HepG2 (cell line): ENCODE measurements at places on chromosomes 4 and X.

GRCh38 chrX:70264784-70265183 lies 3.4 kb upstream of the ARR3 start:
- DNase-seq = no peak

DNA sequence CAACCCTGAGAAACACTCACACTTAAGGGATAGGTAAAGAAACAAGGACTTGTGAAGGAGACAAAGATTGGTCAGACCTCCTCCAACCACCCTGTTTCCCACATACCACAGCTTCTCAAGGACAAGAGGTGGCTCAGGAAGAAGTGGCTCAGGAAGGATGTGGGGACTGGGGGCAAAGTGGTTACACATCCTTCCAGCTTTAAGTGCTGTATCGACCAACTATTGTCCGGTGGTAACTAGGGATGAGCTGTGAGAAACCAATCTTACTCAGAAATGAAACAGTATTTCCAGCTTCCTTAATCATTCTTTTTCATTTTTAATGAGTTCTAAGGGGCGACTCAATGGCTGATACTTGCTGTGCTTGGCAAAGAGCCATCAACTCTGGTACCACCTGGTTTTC lies 8.5 kb upstream of the LHFPL1 start:
- DNase-seq = no peak

DNA sequence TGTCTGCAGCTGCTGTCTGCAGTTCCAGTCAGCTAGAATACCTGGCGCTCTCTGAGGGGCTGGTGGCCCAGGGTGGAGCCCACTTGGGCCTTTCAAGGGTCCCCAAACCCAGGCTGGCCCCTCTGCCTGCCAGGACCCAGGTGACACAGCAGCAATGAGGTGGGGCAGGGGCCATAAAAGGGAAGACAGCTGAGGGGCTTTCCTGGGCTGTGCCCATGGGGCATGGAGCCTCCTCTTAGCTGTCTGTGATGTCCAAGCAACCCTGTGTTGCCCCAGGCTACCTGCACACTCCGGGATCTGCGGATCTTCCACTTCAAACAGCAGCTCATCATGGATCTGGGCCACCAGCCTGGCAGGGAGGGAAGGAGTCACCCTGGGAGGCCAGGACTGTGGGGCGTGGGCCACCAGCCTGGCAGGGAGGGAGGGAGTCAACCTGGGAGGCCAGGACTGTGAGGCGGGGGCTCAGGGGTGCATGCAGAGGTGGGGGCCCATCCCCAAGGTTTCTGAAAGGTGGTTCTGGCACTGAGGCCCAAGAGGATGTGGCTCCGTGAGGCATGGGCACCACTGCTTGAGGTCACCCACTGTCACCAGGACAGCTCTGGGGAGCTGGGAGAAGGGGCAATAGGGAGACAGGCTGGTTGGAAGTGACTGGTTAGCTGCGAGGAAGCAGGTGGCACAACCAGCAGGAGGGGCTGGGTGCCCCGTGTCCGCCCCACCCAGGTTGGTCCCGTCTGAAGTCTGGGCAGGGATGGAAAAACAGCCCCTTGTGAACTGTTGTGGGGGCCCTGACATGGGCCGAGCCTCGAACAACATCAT lies 16.3 kb downstream of the NAT8L start:
- DNase-seq = no peak

GRCh38 chr4:176784816-176785215 lies 7.9 kb downstream of the VEGFC start:
- DNase-seq = no peak

GRCh38 chr4:13430834-13431568 lies 53.1 kb downstream of the RAB28 start:
- no peak for DNase-seq

GRCh38 chr4:165667969-165668368 lies 205.1 kb upstream of the TLL1 start:
- no peak for DNase-seq

GRCh38 chr4:60133375-60133774 lies 1066.8 kb upstream of the ADGRL3 start:
- DNase-seq = no peak

DNA sequence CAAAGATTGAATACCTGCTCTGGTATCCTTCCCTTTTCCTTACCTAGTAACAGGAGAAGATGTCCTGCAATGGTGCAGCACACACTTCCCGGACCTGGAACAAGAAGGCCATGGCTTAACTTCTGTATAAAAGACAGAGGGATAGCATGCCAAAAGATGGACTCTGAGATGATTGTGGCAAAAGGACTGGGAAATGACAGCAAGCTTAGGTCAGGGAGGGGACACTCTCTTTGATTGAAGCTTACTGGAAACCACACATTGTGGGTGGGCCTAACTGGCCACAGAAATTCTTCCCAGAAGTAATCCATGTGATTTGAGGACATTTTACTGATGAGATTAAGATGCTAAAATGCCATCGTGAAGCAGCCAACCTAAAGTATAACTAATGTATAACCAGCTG lies 71.0 kb upstream of the OTUD4 start:
- DNase-seq = no peak

- no peak for DNase-seq
Measured at GRCh38 chr4:156939801-156940200, 31.8 kb downstream of the PDGFC start.

GRCh38 chr4:93659629-93660028 lies 168.9 kb upstream of the ATOH1 start:
- no peak for DNase-seq

- DNase-seq = no peak
Measured at GRCh38 chr4:24219209-24219608, 329.4 kb upstream of the PPARGC1A start.

DNA sequence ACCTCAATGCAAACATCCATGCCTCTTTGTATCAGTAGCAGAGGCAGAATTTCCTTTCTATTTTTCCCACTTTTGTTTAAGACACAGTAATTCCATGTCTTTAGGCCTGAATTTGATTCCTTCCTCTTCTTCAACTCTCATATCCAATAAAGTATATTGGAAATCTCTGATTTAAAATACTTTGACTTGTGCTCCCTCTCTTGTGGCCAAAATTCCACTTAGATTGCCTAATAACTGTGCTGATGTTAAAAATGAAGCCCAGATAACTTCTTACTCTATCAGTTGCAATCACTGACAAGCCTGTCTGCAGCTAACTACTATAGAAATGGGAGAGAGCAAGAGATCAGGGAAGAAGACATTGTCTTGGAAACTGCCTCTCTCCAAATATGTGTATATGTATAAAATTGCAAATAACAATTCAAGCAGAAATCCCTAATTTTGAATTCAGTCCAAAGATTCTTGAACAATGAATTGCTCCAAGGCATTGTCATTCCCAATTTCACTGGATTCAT lies 163.5 kb upstream of the SPIN4 start:
- no peak for DNase-seq

- no peak for DNase-seq
Measured at GRCh38 chr4:139754938-139755337, 89.3 kb downstream of the MGST2 start.

DNA sequence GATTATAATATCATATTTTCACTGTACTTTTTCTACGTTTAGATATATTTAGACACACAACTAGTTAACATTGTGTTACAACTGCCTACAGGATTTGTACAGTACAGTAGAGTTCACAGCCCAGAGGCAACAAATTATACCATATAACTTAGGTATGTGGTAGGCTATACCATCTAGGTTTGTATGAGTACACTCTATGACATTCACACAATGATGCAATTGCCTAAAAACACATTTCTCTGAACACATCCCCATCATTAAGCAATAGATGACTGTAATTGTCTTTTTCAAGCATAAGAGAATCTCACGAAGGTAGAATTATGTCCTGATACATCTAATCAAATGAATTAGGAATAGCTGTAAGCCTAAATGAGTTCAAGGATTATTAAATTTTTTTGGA lies 12.3 kb upstream of the TIGD2 start:
- DNase-seq = no peak

GRCh38 chrX:66384722-66385121 lies 220.7 kb downstream of the HEPH start:
- no peak for DNase-seq

DNA sequence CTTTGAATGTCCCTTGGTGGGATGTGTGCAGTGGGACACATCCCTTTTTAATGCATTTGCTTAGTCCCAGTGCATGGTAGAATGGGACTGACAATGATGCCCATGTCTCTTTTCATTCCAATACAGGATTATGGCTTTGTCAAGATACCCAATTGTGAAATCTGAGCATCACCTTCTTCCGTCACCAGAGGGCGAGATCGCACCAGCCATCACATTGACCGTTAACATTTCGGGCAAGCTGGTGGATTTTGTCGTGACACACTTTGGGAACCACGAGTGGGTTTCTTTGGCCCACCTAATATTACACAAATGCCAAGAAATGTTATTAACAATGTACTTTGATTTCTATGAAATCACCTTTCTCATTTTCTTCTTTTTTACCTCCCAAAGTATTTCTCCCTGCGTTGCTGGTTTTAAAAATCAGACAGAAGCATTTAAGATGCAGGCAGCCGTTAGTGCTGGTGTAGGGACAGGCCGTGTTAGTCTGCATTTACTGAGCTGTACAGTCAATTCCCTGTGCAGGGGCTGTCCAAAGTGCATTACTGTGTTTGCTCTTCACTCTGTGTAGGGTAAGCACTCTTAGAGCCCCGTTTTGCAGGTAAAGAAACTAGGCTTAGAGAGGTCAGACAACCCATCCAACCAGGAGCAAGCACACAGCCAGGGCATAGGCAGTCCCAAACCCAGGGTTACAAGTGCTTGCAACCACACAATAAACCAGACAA lies 46.5 kb downstream of the CWH43 start:
- peak; percentile 31 for DNase-seq

DNA sequence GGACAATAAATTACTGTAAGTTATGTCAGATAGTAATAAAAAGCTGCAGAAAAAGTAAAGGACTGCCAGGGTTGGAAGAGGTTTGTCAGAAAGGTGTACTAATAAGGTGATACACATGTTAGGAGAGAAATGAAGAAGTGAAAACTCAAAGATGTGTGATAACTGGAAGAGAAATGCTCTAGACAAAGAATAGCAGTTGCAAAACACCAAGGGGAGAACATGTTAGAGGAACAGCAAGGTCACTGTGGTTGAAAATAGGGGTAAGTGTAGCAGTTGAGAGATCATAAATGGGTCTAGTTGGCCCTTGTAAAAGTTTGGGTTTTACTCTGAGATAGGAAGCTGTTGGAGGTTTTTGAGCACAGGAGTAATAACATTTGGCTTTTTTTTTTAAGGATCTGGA lies 46.9 kb downstream of the HSPA4L start:
- DNase-seq = no peak

- DNase-seq = no peak
Measured at GRCh38 chr4:55397126-55397436, 1.3 kb downstream of the TMEM165 start.

- no peak for DNase-seq
Measured at GRCh38 chr4:2790583-2791517, 2.0 kb upstream of the SH3BP2 start.

GRCh38 chrX:10022580-10023245 lies 55.6 kb downstream of the CLDN34 start:
- DNase-seq = no peak

GRCh38 chr4:89497517-89498308 lies 190.1 kb upstream of the GPRIN3 start:
- DNase-seq = no peak

DNA sequence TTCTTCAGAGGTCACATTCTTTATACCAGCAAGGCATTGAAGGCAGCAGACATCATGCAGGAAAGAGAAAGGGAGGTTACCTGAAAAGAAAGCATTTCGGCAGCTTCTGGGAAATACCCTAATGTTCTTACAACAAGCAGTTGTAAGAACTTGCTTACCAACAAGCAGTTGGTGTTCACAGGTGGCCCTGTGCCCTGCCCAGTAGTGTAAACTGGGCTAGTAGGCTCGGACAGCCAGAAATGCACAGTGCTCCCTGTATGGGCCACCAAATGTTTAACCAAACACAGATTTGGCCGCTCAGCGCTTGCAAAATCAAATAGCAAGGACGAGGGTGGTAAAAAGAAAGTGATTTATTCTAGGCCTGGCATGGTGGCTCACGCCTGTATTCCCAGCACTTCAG lies 20.4 kb upstream of the RHOXF1 start:
- DNase-seq = no peak

DNA sequence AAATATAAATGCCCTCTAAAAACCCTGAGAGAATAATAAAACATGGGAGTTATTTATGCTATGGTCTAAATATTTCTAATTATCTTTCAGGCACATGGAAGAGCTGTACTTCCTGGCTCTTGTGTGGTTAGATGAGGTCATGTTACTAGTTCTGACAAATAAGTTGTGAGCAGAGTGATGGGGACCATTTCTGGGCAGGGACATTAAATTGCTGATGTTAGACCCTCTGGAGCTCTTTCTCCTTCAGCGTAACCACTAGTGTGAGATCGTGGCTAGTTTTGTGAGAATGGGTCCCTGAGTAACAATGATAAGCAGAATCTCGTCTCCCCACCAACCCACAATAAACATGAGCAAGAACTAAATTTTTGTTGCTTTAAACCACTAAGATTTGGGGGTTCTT lies 108.0 kb downstream of the MAML3 start:
- DNase-seq = no peak

- no peak for DNase-seq
Measured at GRCh38 chrX:545452-545885, 85.1 kb upstream of the SHOX start.

DNA sequence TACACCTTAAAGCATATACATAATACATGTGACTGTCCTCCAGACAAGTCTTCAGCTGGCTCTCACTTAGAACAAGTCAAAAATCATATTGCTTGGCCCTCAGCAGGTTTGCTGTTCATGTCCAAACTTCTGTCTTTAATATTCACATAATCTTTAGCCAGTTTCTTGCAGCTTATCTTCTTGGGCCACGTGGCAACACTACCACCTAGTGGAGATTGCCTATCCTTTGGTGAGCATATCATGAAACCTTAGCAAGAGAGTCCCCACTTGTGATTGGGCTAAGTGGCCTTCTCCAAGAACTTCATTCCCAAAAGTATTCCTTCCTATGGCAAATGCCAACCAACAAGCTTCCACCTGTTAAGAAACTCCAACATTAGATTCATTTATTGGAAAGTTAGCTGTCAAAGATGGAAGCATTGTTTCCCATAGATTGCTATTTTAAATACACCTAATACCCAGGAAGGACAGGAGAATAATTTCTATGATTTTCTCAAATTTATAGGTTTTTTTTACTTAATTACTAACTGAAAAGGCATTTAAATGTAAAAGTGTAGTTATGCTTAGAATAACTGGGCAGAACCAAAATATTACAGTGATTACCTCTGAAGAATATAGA lies 231.9 kb upstream of the INTU start:
- peak; percentile 66 for DNase-seq

DNA sequence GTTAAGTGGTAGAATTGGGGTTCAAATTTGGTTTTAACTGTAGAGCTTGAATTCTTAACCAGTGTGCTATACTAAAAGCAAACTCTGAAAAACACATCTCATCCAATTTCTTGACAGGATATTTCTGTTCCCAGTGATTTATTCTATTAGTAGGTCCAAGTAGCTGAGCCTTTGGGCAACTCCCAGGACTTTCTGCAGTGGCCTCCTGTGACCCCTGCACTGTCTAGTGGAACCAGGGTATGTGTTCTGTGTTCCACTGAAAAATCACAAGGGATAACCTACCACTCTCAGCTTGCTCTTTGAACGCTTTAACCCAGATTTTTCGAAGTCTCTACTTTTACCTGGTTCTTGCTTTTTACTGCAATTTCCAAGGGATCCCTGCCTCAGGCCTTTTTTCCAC lies 58.0 kb upstream of the SCOC start:
- DNase-seq = no peak
